ENCODE measurements at places on chromosomes 1 and 21.
A peak's percentile ranks its signal among the peaks of the same experiment; 100 is the strongest.

GRCh38 chr1:7609311-7609994 lies 161.6 kb upstream of the VAMP3 start:
- DNase-seq, result no peak

GRCh38 chr1:52444463-52444862 lies 40.1 kb downstream of the PRPF38A start:
- DNase-seq, result no peak

DNA sequence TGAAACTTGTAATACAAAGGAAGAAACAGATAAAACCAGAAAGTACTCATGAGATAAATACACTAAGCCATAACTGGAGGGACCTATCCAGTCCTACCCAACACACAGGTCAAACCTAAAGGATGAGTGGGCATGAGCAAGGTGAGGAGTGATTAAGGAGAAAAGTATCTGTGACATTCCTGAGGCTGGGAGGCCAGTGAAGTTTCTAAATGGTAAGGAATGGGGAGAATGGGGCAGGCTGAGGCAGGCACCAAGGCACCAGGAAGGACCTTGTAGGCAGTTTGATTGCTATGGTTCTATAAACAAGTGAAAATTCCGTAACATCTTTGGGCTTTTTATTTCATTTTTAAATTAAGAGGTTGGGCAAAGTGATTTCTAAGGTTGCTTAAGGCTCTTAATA lies 10.4 kb downstream of the DDX59 start:
- DNase-seq, result no peak

GRCh38 chr1:20711285-20712214 lies 6.3 kb downstream of the KIF17 start:
- DNase-seq, result no peak

GRCh38 chr1:89363196-89363595 lies 663 bp upstream of the GBP6 start:
- DNase-seq, result no peak

DNA sequence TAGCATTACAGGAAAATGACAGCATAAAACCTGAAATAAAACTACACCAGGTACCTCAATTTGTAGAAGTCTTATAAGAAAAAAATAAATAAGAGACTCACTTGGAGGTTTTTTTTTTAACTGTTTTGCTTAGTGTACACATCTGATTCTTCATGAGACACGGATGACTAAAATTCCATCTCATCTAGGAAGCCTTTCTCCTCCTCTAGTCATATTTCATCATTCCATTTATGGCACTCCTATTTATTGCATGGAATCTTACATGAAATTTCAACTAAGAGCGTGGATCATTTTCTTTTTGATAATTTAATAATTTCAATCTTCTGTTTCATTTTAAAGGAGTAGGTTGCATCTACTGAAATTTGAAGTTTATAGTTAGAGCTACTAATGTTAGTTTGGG lies 1.6 kb upstream of the PTGS2 start:
- DNase-seq, result no peak

- DNase-seq, result no peak
These were observed 24.4 kb upstream of the PWP2 start for GRCh38 chr21:44082648-44083440.

- DNase-seq, result no peak
These were observed 74.8 kb downstream of the ELAVL4 start for GRCh38 chr1:50183378-50184133.

GRCh38 chr1:202831906-202832305 lies 21.2 kb downstream of the PCAT6 start:
- no peak for DNase-seq

DNA sequence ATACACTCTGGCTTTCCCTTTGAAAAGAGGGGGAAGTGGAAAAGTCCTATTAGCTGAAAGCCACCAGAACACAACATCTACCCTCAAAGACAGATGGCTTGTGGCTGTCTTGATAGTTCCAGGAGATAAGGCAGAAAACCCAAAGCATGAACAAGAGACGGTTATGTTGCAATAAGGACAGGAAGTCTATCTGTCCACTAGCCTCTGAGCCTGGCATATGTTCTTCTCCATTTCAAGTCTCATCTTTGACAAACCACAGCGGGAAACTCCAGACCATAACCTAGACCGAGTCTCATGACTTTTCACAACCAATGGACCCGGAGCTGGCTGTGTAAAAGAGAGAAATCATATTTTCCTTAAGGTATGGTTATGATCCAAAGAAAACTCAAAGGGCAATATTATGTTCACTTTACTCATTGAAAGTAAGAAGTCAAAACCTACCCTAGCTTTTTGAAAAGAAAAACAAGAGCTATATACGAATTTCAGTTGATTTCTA lies 33.8 kb downstream of the DUSP10 start:
- DNase-seq, result no peak

DNA sequence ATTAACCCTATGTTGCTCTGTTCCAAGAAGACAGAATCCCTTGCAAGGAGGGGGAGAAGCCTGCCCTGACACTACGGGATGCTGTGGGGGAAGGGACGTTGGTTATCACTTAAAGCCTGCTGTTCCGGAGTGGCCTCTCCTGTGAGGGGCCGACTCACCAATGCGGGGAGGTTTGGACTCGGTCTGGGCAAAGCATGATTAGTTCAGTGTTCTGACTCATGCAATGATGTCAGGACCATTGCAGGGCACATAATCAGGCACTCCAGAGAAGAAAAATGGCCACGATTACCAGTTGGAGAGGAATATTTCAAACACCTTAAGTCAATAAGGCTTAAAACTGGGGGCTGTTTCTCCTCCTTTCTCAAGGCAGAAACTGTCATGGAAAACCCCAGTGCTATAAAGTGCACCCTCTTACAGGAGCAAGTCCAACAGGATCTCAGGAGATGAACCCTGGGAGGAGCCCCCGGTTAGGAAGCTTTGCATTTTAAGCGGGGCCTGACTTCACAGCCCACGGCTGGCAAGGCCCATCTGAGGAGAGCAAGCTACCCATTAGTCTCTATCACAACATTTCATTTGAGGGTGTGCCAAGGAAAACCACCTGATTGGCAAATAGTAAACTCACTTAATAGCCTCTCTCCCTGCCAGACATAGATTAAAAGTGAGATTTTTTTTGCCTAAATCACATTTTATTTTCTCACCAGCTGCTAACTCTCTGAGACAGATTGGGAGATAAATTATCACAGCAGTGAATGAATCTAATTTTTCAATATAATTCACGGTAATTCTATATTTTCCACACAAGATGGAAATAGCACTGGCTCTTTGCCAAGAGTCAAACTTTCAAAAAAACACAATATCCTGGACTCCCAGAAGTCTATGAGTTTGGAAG lies 202.5 kb downstream of the C1orf94 start:
- no peak for DNase-seq

GRCh38 chr1:34362949-34363348 lies 186.2 kb downstream of the C1orf94 start:
- no peak for DNase-seq

- DNase-seq, result no peak
These were observed 98.7 kb upstream of the LHX8 start for GRCh38 chr1:75035536-75035935.

- no peak for DNase-seq
These were observed 464.2 kb downstream of the PTPRU start for GRCh38 chr1:29700491-29700890.

DNA sequence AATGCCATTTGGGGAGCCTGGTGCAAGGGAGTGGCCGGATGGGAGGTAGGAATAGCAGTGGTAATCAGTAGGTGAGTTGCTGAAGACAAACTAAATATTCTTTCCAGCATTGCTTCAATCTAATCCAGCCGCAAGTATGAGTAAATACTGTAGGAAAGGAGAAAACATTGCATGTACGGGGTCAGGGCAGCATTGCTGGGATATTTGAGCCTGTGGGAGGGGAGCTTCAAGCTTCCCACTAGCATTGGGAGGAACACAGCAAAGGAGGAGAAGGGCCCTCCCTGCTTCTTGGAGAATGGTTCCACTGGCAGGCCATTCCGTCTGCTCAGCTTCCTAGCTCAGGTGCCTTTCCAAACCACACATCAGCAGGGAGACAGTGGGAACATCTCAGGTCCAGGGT lies 15.2 kb downstream of the CAPN2 start:
- no peak for DNase-seq

- DNase-seq, result no peak
These were observed 6.2 kb downstream of the ERO1B start for GRCh38 chr1:236275586-236275985.

DNA sequence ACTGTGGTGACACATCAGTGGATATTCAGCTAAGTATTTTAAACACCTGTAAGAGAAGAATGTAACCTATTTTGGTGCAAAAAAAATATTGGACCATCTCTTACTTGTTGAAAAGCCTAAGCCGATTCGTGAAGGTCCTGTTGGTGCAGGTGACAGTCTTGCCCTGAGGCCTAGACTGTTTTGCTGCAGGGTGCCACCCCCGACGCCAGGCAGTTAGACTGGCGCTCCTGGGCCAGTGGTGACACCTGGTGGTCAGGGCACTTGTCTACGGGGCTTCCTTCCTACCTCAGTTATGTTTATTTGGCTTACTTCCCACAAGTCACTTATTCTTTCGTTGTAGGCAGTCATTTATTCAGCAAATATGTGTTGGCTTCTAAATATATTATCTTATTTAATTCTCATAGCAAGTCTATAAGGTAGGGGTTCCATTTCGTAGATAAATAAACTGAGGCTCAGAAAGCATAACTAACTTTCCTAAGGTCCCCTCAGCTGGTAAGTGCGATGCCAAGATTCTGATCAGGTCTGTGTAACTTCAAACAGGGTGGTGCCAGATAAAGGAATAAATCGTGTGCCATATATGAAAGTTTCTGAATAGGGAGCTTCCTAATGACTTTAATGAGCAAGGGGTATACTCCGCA lies 1.9 kb downstream of the EEIG2 start:
- DNase-seq, result peak; percentile 33

- DNase-seq, result no peak
These were observed 13.1 kb downstream of the IL6R start for GRCh38 chr1:154418062-154418921.

All from iPS DF 19.7 (cell line).